ENCODE measurements at places on chromosomes 6 and 20.

GRCh38 chr6:39366931-39367618 lies 44.6 kb upstream of the KCNK16 start:
- no peak for DNase-seq

GRCh38 chr6:157432892-157433265 lies 51.9 kb downstream of the ZDHHC14 start:
- DNase-seq = no peak

- no peak for DNase-seq
Measured at GRCh38 chr20:57851025-57851682, 141.3 kb upstream of the PMEPA1 start.

DNA sequence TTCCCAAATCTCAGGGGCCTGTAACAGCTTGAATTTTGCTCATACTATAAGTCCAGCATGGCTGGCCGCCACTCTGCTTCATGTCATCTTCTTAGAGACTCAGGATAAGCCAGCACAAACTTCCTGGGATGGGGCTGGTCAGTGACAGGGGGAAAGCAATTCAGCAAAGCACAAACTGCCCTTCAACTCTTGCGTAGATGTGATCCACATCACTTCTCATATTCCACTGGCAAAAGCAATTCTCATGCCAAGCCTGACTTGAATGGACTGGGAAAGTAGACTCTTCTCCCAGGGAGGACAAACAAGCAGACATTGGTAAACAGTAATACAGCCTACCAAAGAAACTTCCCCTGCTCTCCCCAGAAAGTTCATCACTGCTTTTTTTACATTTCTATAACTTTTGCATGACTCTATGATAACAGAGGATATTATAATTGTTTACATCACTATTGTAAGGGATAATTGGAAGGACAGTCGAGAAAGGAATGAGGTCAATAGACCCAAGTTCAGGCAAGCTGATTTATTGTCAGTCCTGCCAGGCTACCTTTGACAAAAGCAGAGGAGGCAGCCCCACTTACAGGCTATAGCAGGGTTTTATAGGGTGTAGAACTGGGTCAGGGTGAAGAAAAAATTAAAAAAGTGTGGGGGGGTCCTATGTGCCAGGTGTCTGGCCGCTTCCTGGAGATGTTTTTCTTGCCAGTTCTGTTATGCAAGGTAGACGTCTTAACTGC lies 37.4 kb downstream of the RBM24 start:
- DNase-seq = no peak

- no peak for DNase-seq
Measured at GRCh38 chr6:75758061-75758460, 9.0 kb downstream of the MYO6 start.

GRCh38 chr6:105794239-105794638 lies 291.9 kb upstream of the PRDM1 start:
- DNase-seq = no peak

- DNase-seq = no peak
Measured at GRCh38 chr6:161463071-161463470, 189.2 kb upstream of the AGPAT4 start.

DNA sequence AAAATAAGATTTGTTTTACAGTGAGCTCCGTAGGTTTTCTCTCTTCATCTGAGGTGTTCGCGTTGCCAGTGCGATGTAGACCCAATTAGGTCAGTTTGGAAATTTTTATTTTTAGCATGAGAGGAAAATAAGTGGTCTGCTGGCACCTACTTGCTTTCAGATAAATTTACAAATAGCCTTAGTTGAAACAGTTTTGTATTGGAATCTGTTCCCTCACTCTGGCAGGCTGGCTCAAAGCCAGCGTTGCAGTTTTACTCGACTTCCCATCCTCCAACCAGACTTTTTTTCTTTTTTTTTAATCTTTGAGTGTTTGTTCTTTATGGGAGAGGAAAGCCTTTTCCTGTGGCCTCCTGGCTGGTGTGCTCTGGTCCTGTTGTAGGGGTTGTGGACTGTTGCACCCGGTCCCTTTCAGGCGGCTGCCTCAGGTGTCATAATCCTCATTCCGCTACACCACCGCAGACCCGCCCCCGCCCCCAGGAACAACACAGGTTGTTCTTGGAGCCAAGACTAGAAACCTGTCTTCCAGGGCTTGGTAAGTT lies 46.7 kb downstream of the TIAM2 start:
- no peak for DNase-seq

DNA sequence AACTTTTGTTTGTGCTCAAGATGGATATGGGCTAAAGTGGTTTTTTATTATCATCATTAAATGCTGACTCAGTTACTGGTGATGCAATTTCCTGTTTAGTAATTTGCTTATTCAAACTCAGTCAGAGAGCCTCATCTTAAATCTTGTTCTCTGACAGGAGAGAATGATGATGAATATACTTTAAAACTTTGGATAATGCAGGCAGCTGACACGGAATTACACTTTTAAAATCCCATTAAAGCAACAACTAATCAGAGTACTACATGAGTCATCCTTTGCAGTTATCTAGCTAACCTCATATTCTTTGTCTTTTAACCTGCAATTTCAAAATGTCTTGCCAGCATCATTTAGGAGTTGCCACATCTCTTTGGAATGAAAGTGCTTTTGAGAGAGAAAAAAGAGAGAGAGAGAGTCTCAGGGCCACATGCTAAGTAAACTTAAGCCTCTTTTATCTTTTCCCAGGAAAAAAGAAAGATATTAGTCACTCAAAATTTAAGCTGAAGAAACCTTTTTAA lies 9.2 kb upstream of the C6orf141 start:
- DNase-seq = no peak

GRCh38 chr6:165010556-165011535 lies 298.6 kb downstream of the C6orf118 start:
- no peak for DNase-seq

DNA sequence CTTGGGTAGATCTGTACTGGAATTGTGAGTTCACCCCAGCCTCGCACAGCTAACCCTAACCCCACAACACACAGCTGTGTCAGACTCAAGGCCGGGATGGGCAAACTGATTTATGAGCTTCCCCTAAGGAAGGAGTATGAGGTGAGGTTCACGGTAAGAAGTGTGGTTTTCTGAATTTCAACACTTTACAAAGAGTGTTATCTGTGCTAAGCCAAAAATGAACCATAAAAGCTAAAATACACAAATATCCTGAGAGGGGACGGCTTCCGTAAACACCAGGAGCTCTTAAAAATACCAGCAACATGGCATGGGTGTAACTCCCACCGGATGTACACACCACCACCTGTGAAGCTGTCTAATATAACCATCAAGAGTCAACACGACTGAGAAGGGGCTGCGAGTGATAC lies 101.2 kb downstream of the ATP9A start:
- no peak for DNase-seq

DNA sequence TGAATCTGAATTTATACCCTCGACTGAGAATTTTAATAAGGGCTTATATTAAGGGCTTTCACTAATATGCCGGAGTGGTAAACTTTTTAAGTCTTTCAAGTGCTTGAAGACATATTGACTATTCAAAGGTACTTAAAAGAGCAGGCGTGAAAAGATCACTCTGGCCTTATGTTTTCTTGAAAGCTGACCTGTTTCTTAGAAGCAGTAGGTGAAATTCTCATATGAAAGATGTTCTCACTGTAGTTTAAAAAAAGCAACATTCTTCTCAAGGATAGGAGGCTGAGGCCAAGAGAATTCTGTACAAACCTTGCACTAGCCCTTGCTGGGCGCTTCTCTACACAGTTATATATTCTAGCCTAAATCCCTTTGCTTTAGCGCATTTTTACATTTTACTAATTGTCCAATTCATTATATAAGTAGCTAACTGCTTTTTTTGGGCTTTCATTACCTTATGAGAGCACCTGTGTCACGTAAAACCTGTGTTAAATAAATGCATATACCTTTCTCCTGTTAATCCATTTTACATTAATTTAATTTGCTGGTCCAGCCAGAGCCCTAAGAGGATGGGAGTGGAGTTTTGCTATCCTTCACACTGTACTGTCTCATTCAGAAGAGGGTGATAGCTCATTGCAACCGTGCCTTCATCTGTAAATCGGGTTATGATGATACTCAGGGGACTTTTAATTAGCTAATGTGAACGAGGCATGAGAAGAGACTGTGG lies 59.6 kb upstream of the HFE start:
- DNase-seq = no peak

GRCh38 chr6:118383924-118384323 lies 164.2 kb upstream of the PLN start:
- DNase-seq = no peak

DNA sequence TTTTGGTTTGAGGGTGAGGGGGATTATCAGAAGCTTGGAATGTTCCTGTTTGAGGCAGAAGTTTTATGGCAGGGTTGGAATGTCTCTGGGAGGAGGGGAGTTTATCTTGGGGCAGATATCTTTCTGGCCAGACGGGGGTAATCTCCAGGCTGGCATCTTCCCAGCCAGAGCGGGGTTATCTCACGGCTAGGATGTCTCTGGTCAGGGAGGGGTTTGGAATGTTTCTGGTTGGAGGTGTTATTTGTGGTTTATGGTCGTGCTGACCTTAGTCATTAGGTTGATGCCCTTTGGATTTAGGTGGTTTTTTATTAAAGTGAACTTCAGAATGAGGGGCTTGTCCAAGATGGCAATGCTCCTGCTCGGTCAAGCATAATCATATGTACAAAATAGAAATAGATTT lies 14.8 kb downstream of the PGK2 start:
- DNase-seq = no peak

GRCh38 chr6:38634518-38634917 lies 5.2 kb downstream of the BTBD9 start:
- DNase-seq = no peak

GRCh38 chr6:42260972-42261371 lies 43.3 kb upstream of the MRPS10 start:
- DNase-seq = peak; percentile 50

DNA sequence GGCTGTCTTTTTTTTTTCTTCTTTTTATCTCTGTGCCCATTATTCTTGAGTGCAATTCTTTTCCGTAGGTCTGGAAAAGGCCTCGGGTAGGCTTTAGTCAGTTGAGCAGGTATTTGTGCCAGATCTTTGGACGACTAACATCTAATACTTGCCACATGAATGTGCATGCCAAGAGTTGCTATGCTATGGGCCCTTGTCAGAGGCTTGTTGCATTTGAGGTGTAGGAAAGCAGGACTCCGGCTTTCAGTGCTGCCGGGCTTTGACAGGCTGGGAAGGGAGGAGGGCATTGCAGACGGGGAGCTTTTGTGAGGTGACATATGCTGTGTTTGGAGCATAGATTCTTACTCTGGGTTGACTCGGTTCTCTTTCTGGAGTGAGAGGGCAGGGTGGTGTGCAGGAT lies 10.2 kb downstream of the LRRC1 start:
- no peak for DNase-seq

- DNase-seq = peak; percentile 2
Measured at GRCh38 chr20:35673884-35674283, 9.2 kb upstream of the CPNE1 start.

GRCh38 chr20:56621730-56622129 lies 7.4 kb upstream of the TFAP2C start:
- no peak for DNase-seq

GRCh38 chr6:40227735-40228134 lies 293.5 kb upstream of the MOCS1 start:
- peak; percentile 19 for DNase-seq

DNA sequence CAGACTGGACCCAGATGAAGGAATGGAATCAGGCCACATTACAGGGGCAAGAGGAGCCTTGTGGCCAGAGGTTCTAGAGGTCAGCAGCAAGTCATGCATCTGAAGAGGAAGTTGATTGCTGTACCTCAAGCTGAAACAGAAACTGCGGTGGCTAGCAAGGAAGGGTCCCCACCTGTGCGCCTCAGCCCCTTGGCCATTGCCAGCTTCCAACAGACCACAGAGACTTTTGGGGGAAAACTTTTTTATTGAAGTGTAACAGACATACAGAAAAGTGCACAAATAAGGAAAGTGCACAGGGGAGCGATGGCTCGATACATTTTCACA lies 26.8 kb upstream of the SLC9A8 start:
- no peak for DNase-seq

DNA sequence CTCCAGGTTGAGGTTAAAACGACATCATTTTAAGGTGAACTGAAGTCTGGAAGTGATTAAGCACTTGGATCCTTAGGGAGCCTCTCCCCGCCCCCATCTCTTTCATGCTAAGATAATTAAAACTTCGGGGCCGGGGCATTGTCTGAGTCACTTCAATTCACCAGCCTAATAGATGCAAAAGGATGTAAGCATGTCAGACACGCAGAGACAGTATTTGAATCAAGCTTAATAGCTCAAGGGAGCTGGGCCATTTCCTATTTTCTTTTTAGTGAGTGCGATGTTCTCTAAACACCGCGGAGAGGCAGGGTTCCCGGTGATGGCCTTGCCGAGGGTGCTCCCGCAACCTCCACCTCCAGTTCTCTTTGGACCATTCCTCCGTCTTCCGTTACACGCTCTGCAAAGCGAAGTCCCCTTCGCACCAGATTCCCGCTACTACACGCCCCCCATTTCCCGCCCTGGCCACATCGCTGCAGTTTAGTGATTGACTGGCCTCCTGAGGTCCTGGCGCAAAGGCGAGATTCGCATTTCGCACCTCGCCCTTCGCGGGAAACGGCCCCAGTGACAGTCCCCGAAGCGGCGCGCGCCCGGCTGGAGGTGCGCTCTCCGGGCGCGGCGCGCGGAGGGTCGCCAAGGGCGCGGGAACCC lies 516 bp upstream of the IRF4 start:
- DNase-seq = no peak

DNA sequence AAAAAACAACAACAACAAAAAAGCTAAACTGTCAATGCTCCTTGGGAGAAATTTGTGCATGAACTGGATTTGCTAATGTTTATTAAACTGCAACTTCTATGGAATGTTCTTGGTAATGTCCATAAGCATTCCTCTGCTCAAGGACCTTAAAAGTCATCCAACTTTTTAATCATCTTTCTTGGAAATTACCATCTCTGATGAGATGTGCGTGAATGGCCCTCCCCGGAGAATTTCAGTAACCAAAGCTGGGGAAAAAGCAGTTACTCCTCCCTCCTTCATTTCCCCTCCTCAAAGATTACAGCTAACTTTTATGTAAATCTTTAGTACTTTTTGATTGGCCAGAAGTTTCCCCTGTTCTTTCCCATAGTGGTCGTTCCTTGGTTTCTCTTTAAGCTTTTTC lies 5.2 kb downstream of the TBCC start:
- no peak for DNase-seq

DNA sequence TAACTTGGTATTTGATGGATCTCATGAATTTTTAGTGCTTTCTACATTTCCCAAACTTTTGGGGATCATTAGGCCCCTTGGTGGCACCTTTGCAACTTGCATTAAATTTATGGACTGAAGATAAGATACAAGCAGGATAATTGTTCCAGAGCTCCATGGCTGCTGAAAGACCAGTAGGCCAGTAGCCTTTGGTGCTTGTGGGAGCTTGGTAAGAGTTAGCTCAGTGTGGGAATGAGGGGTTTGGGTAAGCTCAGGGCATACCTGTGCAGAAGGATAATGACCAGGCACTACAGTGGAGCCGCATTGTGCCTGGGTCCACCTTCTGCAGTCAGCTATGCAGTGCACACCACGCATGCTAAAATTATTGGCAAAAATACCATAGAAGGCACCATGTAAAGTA lies 240.5 kb upstream of the SUPT3H start:
- no peak for DNase-seq

DNA sequence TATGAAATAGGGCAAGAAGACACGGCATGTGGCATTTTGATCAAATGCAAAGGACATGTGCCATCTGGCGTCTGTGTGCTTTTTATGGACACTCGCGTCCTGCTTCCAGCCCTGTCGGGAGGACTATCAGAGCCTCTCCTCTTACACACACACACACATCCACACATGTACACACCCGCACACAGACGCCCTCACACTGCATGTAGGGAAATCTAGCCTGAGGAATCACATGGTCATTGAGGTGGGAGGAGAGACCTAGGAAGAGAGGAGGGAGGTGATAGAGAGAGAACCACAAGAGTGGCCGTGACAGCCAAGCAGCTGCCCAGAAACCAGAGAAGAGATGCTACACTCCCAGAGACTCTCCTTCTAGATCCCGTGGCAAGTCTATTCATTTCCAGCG lies 105.9 kb upstream of the CDYL start:
- no peak for DNase-seq
